ENCODE measurements at places on chromosomes 5 and 9. TPM values are rescaled to one million over a fixed set of nuclear protein-coding genes. Genes with fewer than 3 reads are reported as not detected.

DNA sequence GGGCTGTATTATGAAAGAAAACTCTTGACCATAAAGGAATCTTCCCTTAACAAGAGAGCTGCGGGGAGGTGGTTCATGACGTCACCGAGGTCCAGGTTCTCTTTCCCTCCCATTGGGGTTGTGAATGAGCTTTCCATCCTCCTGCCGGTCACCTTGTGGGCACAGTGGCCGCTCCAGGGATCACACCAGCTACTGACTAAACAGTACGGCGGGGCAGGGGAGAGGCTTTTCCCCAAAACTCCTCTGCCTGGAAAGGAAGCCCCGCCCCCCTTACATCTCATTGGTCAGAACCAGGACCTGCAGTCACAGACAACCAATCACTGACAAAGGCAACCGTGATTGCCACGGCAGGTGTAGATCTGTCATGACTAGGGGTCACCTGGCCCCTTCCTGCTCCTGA, 35.6 kb downstream of the ROR2 start:
- no peak overlapping the region for H3K4me3 ChIP-seq
- H3K27me3 ChIP-seq: no peaks in the 10 kb centered on the region
- H3K36me3 ChIP-seq: no peaks in the 10 kb centered on the region
- H3K4me1 ChIP-seq: peaks cover 9% of the 10 kb centered on the region
- DNase-seq: no peak
- H3K27ac ChIP-seq: no peak overlapping the region

DNA sequence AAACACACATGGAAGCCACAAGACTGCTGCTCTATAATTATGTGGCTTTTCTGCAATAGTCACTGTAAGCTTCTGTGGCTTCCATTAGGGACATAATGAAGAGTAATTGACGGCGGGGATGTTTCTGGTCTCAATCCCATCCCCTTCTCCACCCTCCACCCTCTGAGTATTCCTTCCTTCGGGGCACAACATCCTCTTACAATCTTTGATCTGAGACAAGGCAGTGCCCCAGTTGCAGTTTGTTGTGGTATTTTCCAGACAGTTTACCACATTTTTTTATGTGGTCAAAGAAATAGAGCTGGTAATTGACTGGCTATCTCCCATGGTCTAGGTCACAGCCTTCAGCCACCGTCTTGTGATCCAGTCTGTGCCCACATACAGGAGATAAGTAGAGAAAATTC, 277.7 kb downstream of the NR2F1-AS1 start:
- H3K36me3 ChIP-seq: no peaks in the 10 kb centered on the region
- H3K4me1 ChIP-seq: no peaks in the 10 kb centered on the region
- no peak for DNase-seq
- H3K27ac ChIP-seq: no peak overlapping the region
- H3K27me3 ChIP-seq: no peaks in the 10 kb centered on the region
- H3K4me3 ChIP-seq: no peak overlapping the region

DNA sequence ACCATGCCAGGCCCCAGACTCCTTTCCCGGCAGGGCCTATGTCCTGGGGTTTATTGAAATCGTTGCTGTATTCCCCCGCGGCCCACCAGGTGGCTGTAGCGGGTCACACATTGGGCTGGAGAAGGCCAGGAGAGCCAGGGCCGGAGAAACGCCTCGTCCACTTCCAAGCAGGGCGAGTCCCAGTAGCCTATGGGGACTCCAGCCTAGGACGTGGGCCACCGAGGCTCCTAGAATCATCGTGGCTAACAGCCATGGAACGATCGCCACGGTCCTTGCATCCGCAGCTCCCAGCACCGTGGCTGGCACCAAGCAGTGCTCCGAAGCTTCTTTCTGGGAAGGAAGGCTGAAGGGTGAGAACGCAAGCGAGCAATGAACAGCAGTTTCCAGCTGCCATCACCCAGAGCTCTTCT, 87.7 kb downstream of the ENTREP1 start:
- no peak overlapping the region for H3K4me3 ChIP-seq
- peak; percentile 75 for DNase-seq
- no peaks in the 10 kb centered on the region for H3K36me3 ChIP-seq
- no peaks in the 10 kb centered on the region for H3K27me3 ChIP-seq

- H3K27me3 ChIP-seq: no peaks in the 10 kb centered on the region
- H3K4me1 ChIP-seq: no peaks in the 10 kb centered on the region
- peaks cover 10% of the 10 kb centered on the region for H3K36me3 ChIP-seq
- no peak for DNase-seq
Observed at GRCh38 chr5:136169218-136169617, 23.7 kb downstream of the SMIM32 start.

DNA sequence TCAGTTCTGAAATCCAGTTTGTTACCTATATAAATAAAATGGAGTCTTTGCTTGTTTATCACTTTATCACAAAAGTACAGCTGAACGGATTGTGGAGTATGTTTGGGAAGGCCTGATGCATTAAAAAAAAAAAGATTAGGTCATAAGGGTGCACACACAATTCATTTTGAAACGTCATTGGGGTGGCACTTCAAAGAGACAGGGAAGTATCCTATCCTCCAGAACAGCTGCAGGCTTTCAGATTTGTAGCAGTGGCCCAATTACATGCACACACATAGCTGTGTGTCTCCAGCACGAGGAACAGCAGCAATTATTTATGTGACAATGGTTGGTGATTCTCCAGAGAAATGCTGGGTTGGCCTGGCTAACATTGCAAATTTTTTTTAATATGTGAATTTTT, 46.8 kb upstream of the FER start:
- H3K36me3 ChIP-seq: no peaks in the 10 kb centered on the region
- no peaks in the 10 kb centered on the region for H3K4me1 ChIP-seq
- no peaks in the 10 kb centered on the region for H3K27me3 ChIP-seq

GRCh38 chr5:72844218-72844603, 27.8 kb downstream of the TNPO1 start:
- no peaks in the 10 kb centered on the region for H3K27me3 ChIP-seq
- no peaks in the 10 kb centered on the region for H3K4me1 ChIP-seq
- DNase-seq: no peak
- H3K27ac ChIP-seq: no peak overlapping the region

- no peak overlapping the region for H3K27ac ChIP-seq
- H3K4me1 ChIP-seq: no peaks in the 10 kb centered on the region
- H3K4me3 ChIP-seq: no peak overlapping the region
- no peaks in the 10 kb centered on the region for H3K27me3 ChIP-seq
- H3K36me3 ChIP-seq: no peaks in the 10 kb centered on the region
Observed at GRCh38 chr5:110441035-110441434, 285.4 kb downstream of the TMEM232 start.

GRCh38 chr5:104372376-104372775, 809.8 kb upstream of the NUDT12 start:
- DNase-seq: no peak
- H3K27ac ChIP-seq: no peak overlapping the region
- H3K4me1 ChIP-seq: no peaks in the 10 kb centered on the region
- H3K4me3 ChIP-seq: no peak overlapping the region
- no peaks in the 10 kb centered on the region for H3K27me3 ChIP-seq

DNA sequence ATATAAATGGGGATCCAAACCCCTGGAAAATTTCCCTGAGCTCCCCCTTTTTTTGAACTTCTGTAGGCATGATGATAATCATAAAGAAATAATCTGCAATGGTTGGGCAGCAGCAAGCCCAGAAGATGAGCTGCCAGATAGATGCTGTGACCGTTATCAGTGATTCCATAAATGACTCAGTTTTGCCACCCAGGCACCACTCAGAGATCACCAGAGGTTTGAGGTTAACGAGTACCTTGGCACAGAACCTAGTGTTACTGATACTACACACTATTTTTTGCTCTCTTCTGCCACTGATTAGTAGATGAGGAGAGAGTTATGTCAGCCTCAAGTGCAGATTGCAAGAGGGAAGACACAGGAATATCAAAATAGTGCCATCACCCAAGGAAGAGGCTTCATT, 199.3 kb upstream of the PTGER4 start:
- H3K4me3 ChIP-seq: no peak overlapping the region
- no peak overlapping the region for H3K27ac ChIP-seq
- no peak for DNase-seq

DNA sequence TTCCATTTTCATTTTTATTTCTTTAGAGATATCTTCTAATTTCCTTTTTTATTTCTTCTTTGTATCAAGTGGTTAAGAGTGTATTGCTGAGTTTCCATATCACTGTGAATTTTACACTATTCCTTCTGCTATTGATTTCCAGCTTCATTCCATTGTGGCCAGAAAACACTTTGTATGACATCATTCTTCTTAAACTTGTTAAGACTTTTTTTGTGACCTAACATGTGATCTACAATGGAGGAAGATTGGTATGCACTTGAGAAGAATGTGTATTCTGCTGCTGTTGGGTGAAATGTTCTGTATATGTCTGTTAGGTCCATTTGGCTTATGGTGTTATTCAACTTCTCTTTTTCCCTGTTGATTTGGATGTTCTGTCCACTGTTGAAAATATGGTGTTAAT, 274.2 kb upstream of the PUM3 start:
- H3K27me3 ChIP-seq: no peaks in the 10 kb centered on the region
- no peak for DNase-seq

- no peaks in the 10 kb centered on the region for H3K4me1 ChIP-seq
- no peaks in the 10 kb centered on the region for H3K36me3 ChIP-seq
- DNase-seq: no peak
- H3K4me3 ChIP-seq: no peak overlapping the region
- H3K27ac ChIP-seq: no peak overlapping the region
Observed at GRCh38 chr5:174183701-174184100, 138.2 kb downstream of the NSG2 start.

GRCh38 chr9:81789721-81790120, 100.4 kb upstream of the TLE1 start:
- no peak overlapping the region for H3K27ac ChIP-seq
- H3K36me3 ChIP-seq: no peaks in the 10 kb centered on the region
- no peak overlapping the region for H3K4me3 ChIP-seq
- H3K27me3 ChIP-seq: no peaks in the 10 kb centered on the region

DNA sequence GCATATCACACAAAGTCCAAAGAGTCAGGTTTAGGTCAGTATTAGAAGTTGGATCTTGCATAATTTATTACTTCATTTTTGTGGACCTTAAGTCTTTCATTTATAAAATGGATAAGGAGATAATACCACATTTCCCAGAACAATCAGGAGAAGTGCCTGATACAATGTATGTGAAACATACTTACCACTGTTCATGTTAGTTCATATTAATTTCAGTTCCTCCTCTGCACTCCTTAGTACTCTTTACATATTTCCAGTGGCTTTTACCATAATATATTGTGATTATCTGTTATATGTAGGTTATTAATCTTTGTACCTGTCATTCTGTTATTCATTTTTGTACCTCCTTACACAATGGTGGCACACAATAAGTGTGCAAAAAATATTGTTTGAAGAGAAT, 214.4 kb downstream of the ARL15 start:
- no peaks in the 10 kb centered on the region for H3K36me3 ChIP-seq
- no peaks in the 10 kb centered on the region for H3K27me3 ChIP-seq
- no peak for DNase-seq
- no peaks in the 10 kb centered on the region for H3K4me1 ChIP-seq
- no peak overlapping the region for H3K27ac ChIP-seq

- no peak overlapping the region for H3K4me3 ChIP-seq
- H3K27me3 ChIP-seq: no peaks in the 10 kb centered on the region
- no peak overlapping the region for H3K27ac ChIP-seq
- no peak for DNase-seq
Observed at GRCh38 chr9:95785209-95785608, 90.3 kb upstream of the ERCC6L2 start.

DNA sequence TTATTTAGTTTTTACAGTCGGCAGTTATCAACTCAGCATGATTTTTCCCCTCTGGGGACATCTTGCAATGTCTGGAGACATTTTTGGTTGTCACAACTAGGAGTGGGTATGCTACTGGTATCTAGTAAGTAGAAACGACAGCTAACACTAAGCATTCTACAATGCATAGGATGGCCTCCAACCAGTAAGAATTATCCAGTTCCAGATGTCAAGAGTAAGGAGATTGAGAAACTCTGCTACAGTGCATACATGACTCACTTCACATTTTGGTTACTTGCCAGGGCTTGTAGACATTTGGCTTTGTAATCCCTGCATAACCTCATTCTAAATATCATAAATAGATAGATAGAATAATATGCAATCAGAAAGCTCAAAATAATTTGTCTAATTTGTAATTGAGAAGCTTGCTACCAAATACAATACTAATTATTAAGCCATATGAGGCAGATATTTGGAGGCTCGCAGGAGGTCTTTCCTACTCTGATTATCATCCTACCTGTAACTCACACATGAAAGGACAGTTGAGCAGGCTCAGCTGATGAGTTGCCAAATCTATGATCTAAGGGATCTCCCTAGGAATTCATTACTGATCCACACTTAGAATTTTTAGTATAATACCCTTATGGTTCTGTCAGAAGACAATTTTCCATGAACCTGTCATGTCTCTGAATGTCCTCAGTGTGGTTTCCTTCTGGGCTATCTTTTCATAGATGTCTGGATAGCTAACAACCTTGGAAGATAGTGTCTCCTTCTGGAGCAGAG, 346.9 kb upstream of the TLE4 start:
- H3K4me1 ChIP-seq: no peaks in the 10 kb centered on the region
- H3K27me3 ChIP-seq: no peaks in the 10 kb centered on the region
- DNase-seq: no peak
- H3K27ac ChIP-seq: no peak overlapping the region

- DNase-seq: no peak
- no peaks in the 10 kb centered on the region for H3K36me3 ChIP-seq
- peak overlapping the region; percentile 89 for H3K4me3 ChIP-seq
- H3K27ac ChIP-seq: peak overlapping the region; percentile 91
Observed at GRCh38 chr5:14869668-14870164, 1.9 kb downstream of the ANKH start.

GRCh38 chr5:102545175-102545574, 46.4 kb upstream of the SLCO6A1 start:
- H3K27me3 ChIP-seq: no peaks in the 10 kb centered on the region
- no peak overlapping the region for H3K27ac ChIP-seq
- no peak for DNase-seq

GRCh38 chr5:76521240-76521758, 101.9 kb downstream of the F2RL2 start:
- H3K27me3 ChIP-seq: no peaks in the 10 kb centered on the region
- H3K4me3 ChIP-seq: no peak overlapping the region
- H3K4me1 ChIP-seq: no peaks in the 10 kb centered on the region
- DNase-seq: no peak

DNA sequence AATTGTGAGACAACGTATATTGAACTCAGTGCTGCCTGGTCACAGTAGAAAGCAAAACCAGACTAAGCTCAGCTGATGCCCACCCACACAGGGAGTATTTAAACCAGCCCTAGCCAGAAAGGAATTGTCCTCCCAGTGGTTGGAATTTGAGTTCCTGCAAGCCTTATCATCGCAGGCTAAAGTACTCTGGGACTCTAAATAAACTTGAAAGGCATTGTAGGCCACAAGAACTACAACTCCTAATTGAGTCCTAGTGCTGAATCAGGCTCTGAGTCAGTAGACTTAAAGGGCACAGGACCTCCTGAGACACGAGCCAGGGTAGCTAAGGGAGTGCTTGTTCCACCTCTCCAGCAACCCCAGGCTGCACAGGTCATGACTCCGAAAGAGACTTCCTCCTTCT, 171.4 kb downstream of the MCTP1 start:
- no peaks in the 10 kb centered on the region for H3K4me1 ChIP-seq
- H3K36me3 ChIP-seq: no peaks in the 10 kb centered on the region
- no peaks in the 10 kb centered on the region for H3K27me3 ChIP-seq
- no peak for DNase-seq
- no peak overlapping the region for H3K4me3 ChIP-seq

Gene PCDHB2
- 1.8 TPM for total RNA-seq

Gene CNTNAP3
- total RNA-seq: 6.1 TPM

Gene BARHL1
- total RNA-seq: not detected

Gene SPINK7
- not detected for total RNA-seq

Gene LECT2
- total RNA-seq: not detected

Gene CDO1
- total RNA-seq: 24.7 TPM

Gene PLAC8L1
- not detected for total RNA-seq

Gene SLC6A18
- total RNA-seq: not detected

Gene MYO10
- 5.5 TPM for total RNA-seq

Gene TXNDC8
- total RNA-seq: not detected

Gene GABRB2
- total RNA-seq: 2.0 TPM
